Stimulated activated CD4-positive, alpha-beta T cell treated with anti-CD3 and anti-CD28 coated beads, Interleukin-12 subunit alpha, Interleukin-12 subunit beta, amount 100 ng/mL, for 48 hours (primary cell): ENCODE measurements at places on chromosomes 2 and 18.

GRCh38 chr18:49279041-49279440 is 181.4 kb downstream of the DYM start:
- DNase-seq, result no peak

- DNase-seq, result no peak
Measured at GRCh38 chr2:45008296-45009129, 739 bp downstream of the SIX2 start.

DNA sequence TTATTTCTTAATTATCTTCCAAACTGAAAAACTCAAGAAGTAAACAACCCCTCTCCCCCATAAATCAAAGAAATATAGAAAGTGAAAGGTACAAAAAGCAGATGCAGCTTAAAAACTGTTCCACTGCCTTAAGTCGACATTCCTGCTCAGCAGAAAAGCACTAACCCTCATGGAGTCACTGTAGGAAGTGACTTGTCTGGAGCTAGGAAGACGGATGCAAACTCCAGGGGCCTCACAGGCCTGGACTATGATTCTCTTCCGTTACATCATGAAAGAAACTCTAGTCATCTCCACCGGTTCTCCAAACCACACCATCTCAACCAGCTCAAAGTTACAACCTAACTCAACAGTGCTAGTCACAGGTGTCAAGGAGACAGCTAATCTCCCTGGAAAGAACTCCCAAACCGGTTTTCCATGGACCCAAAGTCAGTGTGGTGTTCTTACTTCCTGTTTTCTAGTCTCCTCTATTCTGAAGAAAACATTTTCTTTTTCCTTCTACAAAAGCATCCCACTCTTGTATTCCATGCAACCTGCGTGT is 128.4 kb downstream of the PIEZO2 start:
- DNase-seq, result no peak

- DNase-seq, result no peak
Measured at GRCh38 chr2:180621366-180621765, 359.0 kb upstream of the UBE2E3 start.

GRCh38 chr2:148527488-148528340 is 116.8 kb upstream of the EPC2 start:
- no peak for DNase-seq

DNA sequence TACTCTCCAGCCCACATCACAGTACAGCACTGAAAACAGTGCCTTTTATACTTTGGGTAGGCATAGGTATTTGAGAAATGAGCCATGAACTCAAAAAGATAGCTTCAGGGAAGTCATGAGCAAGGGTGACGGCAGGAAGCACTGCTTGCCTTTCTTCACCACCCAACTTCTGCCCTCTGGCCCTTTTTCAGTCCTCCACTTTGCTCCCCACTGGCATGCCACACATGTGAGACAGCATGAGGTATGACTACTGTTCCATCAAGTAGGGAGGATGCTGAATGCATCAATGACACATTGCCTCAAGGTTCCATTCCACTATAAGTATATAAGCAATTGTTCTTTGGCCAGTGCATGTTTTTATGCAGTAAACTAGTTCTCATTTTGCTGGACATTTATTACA is 373.0 kb downstream of the NRXN1 start:
- DNase-seq, result no peak

DNA sequence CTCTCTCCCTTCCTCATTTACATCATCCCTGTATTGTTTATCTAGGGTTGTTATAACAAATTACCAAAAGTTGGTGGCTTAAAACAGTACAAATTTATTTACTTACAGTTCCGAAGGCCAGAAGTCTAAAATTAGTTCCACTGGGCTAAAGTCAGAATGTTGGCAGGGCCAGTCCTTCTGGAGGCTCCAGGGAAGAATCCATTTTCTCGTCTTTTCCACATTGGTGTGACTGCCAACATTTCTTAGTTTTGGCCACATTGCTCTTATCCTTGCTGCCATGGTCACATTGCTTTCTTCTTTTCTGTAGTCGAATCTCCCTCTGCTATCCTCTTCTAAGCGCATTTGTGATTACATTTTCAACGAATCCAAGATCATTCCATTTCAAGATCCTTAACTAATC is 34.7 kb downstream of the ICOS start:
- no peak for DNase-seq

DNA sequence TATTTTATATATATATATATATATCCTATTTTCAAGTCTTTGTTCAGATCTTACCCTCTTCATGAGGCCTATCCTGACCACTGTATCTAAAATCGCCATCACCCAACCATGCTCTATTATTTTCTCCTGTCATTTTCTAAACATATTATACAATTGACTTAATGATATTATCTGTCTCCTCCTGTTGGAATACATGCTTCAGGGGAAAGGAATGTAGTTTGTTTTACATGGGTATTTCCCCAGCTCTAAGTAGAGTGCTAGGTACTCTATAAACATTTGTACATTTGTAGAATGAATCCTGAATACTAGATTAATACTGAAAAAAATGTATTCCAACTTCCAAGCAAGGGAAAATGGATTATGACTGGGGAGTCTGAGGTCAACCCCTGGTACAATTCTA is 26.2 kb downstream of the TTC21B start:
- no peak for DNase-seq

- no peak for DNase-seq
Measured at GRCh38 chr2:57429831-57430230, 616.8 kb upstream of the VRK2 start.
